GM12864 (cell line): ENCODE measurements at places on chromosomes 11 and 22.

DNA sequence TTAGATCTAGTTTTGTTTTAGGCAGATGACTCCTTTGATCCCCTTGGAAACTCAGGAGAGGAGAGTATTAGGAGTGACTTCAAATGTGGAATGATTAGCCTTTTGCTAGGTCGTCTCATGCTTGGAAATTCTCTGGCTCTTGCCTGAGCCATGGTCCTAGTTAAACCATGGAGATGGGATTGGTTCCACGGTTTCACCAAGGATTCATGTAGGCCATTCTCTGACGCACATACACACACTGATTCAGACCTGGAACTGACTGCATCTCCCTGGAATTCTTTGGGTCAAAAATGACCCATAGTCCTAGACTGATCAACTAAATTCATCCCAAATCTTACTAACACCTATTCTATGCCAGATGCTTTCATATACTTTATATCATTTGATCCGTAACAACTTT is 56.5 kb downstream of the POLD3 start:
- no peak for DNase-seq

GRCh38 chr11:57546869-57547475 is 9.6 kb downstream of the SMTNL1 start:
- DNase-seq = no peak

GRCh38 chr22:29030016-29030617 is 31.5 kb downstream of the C22orf31 start:
- no peak for DNase-seq

DNA sequence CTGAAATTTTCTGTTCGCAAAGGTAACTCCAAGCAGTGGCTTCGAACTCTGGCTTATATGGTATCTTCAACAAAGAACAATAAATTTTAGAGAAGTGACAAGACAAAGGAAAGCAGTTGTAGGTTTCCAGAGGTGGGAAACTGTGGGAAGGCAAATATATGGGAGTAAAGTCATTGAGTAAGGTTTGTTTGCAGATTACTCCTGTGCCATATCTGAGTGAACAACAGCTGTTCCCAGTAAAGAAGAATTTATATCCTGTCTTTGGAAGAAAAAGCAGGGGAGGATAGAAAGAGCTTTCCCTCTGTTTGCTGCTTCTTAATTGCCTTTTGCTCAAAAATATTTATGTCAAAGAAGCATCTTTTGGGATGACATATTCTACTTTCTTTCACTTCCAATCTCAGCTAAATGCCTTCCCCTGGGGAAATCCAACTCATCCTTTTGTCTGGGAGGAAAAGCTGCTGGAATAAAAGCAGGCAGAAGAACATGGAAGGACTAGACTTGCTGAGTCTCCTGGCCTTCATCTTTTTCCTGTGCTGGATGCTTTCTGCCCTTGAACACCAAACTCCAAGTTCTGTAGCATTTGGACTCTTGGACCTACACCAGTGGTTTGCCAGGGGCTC is 10.4 kb upstream of the RCN1 start:
- DNase-seq = no peak

GRCh38 chr11:10326012-10326964 is 21.4 kb downstream of the ADM start:
- no peak for DNase-seq

DNA sequence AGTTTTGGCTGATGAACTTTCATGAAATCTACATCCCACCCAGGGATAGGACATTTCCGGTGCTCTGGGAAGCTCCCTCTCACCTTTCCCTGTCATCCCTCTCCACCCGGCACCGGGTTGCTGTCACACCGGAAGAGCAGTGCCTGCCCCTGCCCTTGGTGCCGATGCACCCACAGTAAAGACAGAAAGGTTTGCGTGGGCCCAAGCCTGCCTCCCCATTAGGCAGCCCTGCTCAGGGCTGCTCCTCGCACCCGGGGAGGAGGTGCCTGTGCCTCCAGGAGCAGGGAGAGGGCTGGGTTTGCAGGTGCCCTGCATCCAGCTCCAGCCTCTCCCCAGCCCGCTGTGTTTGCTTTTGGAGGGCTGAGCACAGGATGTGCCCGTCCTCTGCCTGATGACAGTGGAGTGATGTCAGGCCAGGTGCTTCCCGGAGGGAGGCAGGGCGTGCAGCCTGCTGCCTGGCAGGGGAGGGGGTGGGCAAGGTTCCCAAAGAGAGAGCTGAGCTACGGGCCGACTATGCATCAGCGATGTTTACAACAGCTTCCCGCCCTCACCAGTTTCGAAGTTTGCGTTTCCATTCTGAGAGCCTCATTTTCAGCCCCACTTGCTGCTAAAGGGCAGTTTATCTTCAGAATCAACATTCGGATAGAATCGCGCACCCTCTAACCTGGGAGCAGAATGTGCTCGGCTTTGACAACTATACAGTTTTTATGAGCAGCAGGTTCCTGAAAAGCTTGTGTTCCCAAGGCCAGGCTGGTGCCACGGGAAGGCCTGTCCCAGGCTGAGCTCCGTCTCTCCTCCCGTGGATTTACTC is 83.2 kb upstream of the CLDN5 start:
- DNase-seq = no peak

GRCh38 chr11:130886704-130887103 is 29.6 kb downstream of the SNX19 start:
- DNase-seq = no peak

- no peak for DNase-seq
Measured at GRCh38 chr11:96065379-96065778, 141.5 kb upstream of the MTMR2 start.

GRCh38 chr22:17922925-17923903 is 101.1 kb downstream of the MICAL3 start:
- DNase-seq = no peak

- no peak for DNase-seq
Measured at GRCh38 chr22:31646186-31647019, 15.6 kb downstream of the PISD start.

GRCh38 chr11:60343094-60343704 is 16.1 kb downstream of the MS4A6E start:
- no peak for DNase-seq

DNA sequence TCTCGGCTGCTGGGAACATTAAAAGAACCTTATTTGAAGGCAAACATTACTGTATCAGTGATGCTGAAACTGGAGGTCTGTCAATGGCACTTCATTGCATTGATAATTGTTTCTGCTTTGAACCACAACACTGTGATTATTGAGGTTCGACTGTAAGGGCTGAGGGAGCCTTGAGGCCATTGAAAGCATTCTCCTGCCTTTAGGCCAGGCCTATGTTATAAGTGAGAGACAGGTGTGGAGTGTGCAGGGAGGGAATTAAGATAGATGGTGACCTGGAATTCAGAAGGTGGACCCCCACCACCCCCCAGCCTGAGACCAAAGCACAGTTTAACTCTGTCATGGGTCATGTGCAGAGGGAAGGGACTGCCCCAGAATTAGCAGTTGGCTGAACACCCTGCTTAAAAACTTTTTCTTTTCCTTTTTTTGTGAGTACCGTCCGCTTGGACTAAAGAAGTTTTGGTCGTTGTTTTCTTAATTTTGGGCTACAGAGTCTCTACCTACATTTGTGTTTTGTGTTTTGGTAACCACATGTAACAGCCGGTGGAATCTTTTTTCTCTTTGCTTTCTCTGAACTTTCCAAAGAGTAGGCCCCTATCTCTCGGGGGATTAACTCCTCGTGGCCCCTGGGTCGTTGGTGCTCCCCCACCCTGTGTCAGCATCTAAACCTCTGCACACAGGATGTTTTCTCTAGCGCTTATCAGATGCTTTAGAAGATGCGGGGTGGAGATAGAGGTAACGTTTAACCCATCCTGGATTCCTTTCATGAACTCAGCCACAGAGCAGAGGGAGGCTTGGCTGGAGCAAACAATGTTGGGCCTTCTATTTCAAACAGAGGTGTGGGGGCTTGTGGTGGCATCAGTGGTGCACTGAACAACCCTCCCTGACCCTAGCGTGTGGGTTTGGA is 43.7 kb downstream of the ZBTB16 start:
- DNase-seq = no peak

GRCh38 chr22:29078036-29078868 is 5.4 kb downstream of the KREMEN1 start:
- no peak for DNase-seq

GRCh38 chr11:120649316-120649715 is 137.8 kb downstream of the GRIK4 start:
- no peak for DNase-seq

DNA sequence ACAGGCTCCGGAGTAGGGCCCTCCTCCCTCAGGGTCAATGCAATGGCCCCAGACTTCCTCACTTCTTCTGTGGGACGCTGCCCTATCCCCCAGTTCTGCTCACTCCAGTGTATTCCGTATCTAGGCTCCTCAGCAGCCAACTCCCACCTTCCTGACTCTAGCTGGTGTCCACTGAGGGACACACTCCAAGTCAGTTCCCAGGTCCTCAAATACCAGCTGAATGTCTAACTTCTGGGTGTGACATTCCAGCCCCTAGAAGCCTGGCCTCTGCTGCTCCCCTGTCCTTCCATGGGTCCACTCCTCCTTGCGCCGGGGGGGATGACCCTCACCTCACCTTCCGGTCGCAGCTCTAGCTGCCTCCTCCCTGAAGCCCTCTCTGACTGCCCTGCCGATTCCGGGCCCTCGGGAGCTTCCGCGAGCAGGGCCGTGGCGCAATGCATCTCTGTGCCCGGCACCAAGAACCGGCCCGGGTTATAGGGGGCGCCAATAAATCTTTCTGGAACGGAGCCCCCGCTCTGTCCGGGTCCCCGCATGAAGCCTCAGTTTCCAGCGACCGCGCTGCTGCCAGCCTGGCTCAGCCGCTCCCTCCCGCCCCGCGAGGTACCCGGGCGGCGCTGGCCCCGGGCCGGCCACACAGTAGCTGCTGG is 15.4 kb downstream of the BAD start:
- DNase-seq = no peak

- DNase-seq = no peak
Measured at GRCh38 chr11:11157185-11157584, 195.9 kb downstream of the CSNK2A3 start.

DNA sequence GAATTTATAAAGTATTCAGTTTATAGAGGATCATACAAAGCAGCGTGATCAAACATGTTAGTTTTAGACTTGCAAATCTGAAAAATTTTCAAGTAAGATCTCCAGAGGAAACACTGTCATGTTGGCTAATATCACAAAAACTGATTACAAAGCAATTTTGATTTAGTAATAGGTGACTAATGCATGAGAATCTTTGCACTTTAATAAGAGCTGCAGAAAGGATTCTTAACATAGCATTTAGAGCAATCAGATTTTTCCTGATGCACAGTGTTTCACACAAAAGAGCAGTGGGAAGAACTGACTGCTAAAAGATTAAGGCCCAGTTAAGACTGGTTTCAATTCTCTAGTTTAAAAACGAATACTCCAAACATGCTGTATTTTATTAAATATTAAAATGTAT is 321.2 kb downstream of the GUCY1A2 start:
- DNase-seq = no peak

GRCh38 chr22:45376703-45377102 is 36.7 kb downstream of the SMC1B start:
- DNase-seq = no peak

DNA sequence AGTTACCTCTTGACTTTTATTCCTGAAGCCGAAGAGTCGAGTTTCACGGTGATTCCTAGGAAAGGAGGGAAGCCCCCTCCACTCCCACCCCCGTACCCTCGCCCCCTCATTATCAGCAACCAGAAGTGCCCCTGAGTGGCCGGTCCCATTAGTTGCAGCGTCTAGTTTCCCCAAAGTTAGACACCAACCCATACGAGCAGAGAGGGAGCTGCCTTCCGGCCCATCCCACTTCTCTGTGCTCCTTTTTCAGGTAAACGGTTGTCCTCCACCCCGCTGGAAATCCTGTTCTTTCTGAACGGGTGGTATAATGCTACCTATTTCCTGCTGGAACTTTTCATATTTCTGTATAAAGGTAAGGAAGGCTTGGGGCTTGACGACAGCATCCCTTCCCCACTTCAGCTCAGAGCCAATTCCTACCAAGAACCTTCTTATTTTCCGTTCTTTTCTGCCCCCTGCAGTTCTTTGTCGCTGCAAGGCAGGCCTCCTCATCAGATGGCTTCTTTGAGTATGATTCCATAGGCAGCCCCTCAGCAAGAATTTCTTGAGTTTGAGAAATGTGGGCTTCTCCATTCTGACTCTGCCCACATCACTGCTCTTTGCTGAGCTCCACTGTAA is 701 bp downstream of the TMEM216 start:
- DNase-seq = no peak

GRCh38 chr22:31611061-31611760 is 50.8 kb downstream of the PISD start:
- no peak for DNase-seq

- DNase-seq = no peak
Measured at GRCh38 chr11:17296852-17297559, 20.5 kb downstream of the NUCB2 start.

DNA sequence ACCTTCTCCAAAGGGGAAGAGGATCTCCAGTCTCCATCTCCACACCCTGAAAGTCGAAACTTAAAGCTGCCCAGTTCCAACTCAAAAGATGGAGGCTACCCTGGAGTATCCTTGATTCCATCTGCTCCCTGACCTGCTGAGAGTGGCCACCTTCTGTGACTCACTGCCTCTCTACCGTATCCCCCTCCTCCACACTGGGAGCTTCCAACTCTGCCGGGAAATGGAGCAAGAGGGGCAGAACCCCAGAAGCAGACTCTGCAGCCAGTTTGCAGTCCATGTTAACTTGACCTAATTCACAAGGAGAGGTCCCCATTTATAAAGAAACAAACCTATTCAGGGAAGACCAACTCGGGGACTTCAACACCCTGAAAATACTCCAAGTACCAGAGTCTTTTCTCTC is 22.0 kb upstream of the IRAG1 start:
- DNase-seq = no peak

DNA sequence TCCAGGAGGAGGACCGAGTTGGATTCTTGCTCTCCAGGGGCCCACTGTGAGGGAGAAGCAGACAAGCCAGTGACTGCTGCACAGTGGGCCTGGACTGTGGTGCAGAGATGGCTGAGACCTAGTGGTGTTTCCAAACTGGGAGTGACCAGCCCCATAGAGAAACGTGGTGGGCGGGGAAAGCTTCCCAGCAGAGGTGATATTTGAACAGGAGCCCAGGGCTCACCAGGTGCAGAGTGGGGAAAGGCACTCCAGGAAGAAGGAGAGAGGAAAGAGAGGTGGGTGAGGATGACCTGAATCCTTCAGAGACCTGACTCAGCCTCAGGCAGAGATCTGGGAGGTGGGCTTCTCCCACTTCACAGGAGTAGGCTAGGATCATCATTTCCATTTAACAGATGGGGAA is 52.1 kb upstream of the RASD2 start:
- DNase-seq = no peak

DNA sequence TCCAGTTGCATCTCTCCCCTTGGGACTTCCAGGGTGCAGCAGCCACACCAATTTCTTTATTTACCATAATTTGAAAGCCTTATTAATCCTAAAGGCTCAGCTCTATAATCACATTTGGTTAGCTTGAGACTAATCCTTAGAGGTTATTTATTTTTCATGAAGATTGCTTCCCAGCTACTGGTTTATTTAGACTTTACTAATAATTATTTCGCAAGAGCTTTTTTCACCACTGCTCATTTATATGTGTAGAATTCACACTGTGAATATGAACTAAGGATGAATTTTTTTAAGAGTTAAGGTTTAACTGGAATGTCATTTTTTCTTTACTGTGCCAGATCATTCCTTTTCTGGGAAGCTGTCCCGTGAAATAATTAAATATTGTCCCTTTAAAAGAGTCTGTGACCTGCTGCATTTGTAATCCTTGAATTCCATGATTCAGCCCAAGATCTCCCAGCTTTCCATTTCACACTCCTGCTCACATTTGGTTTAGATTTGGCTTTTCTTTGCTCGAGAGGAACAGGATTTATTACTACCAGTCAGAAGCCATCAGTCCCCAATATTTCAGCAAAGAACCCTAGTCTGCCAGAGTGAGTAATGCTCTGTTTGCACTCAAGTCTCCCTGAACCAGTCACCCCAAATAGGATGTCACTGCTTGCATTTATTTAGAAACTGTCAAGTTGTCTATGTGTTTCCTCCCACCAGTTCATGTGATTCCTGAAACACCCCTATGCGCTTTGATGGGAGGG is 4.4 kb upstream of the CD44 start:
- no peak for DNase-seq
